Stimulated activated CD8-positive, alpha-beta memory T cell treated with anti-CD3 and anti-CD28 coated beads, Interleukin-15, amount 100 ng/mL, for 4 hours (primary cell): ENCODE measurements at places on chromosomes 7 and 10.

- DNase-seq: no peak
Observed at GRCh38 chr7:107989618-107990373, 13.2 kb downstream of the LAMB1 start.

DNA sequence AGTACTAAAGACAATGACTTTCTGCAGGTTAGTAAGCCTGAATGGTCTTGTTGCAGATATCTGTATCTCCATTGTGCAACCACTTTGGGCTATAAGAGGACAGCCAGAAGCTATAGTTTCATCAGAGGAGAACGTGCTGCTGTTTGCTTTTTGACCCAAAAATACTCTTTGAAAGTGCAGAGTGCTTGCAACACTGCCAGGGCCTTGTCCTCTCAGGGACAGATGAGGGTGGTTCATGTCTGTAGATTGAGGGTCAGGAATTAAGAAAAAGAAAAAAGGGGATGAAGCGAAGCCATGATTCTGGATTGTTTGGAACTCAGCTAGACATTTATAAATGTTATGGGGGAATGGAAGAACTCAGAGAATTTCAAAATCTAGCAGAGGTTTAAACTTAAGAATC, 212.5 kb downstream of the SEC23IP start:
- DNase-seq: no peak

DNA sequence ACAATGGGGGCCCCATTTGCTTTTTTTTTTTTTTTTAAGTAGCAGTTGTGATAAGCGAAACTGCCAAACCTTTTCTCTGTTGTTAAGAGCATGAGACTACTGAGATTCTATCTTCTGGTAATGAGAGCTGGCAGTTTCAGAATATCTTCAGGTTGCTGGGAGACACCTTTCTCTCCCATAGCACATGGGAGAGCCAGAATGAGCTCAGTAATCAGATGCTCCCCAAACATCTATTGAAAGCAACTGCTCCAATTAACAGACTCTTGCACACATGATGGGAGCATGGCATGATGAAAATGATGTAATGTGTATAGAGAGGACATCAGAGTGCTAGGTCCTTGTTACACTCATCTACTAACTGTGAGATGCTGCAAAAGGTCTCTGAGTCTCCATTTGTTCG, 18.8 kb downstream of the MYO3A start:
- no peak for DNase-seq

- no peak for DNase-seq
Observed at GRCh38 chr10:104230490-104230889, 1.7 kb downstream of the CFAP43 start.

GRCh38 chr10:12697764-12698163, 303.7 kb downstream of the CCDC3 start:
- no peak for DNase-seq

GRCh38 chr7:44709011-44709915, 39.4 kb upstream of the ZMIZ2 start:
- DNase-seq: no peak

- no peak for DNase-seq
Observed at GRCh38 chr10:84541289-84541637, 212.9 kb downstream of the CCSER2 start.

- no peak for DNase-seq
Observed at GRCh38 chr10:9869205-9869604, 1148.5 kb upstream of the CELF2 start.

- DNase-seq: no peak
Observed at GRCh38 chr7:121076350-121077164, 88.0 kb downstream of the CPED1 start.

DNA sequence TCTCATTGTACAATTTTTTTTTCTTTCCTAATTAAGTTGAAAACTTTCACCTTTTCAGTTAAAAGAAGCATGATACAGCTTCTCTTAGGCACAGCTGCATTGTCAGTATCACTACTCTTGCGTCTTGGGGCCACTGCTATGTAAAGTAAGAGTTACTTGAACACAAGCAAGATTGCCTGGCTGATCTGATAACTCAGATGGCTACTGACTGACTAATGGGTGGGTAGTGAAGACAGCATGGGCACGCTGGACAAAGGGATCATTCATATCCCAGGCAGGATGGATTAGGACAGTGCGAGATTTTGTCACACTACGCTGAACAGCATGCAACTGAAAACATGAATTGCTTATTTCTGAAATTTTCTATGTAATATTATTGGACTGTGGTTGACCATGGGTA, 11.6 kb upstream of the ADAMTS14 start:
- DNase-seq: no peak

DNA sequence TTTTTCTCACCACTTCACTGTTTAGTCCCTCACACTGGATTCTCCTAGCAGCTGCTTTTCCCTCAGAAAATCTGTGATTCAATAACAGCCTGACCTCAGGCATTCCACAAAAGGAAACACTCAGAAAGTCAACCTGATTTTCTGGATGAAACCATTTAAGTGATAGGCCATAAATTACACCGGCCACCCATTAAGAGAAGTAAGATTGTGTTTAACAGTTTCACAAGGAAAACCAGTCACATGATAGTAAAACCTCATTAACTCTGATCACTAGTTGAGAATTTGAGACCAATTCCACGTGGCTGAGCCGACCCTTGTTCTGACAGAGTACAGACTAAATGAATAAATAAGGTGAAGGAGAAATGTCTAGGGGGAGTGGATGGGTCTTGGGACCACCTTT, 7.7 kb downstream of the GRM8 start:
- DNase-seq: no peak

GRCh38 chr10:110074758-110075671, 67.2 kb downstream of the ADD3 start:
- no peak for DNase-seq

GRCh38 chr10:49734676-49735075, 27.4 kb downstream of the OGDHL start:
- no peak for DNase-seq

GRCh38 chr10:78327778-78328591, 294.3 kb downstream of the RPS24 start:
- no peak for DNase-seq

DNA sequence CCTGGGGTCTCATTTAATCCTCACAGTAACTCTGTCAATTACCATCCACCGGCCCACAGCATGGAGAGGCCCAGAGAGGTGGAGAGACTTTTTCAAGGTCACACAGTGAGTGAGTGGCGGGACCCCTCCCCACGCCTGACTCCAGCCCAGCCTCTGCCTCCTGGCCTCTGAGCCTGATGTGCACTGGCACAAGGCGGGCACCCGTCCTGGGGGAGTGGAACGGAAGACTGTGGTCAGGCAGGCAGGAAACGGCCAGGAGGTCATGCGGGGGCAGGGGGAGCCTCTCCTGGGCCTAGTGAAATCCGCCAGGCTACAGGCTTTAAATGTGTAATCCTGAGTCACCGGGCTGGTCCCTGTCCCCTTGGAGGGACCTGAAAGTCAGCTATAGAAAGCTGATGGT, 32.2 kb downstream of the ZCCHC24 start:
- DNase-seq: no peak

DNA sequence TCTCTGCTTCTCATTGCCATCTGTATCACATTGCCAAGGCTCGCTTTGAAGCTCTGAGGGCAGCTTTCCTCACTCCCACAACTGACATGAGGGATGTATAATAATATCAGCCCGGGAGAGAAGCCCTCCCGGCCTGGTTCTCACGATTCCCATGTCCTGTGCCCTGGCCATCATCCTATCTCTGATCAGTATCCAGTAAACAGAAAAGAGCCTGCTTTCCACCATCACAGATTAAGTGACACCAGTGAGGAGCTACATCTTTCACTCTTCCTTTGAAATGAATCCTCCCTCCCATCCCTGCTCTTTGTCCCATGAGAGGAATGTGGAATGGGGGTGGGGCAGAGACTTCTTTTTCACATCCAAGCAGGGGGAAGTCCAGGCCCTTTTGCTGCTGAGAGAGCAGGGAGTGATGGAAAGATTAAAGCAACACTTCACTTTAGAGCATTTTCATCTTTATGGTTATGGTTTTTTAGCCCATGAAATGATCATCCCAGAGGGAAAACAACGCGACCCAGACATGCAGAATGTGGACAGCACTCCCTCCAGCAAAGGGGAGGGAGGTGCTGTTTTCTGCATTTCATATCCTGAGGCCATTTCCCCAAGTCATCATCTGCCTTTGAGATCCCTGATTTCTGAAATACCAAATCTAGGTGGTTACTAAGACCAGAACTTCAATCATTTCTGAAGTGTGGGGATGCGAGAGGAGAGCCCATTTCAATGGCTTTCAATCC, 84.6 kb upstream of the LYZL1 start:
- no peak for DNase-seq

DNA sequence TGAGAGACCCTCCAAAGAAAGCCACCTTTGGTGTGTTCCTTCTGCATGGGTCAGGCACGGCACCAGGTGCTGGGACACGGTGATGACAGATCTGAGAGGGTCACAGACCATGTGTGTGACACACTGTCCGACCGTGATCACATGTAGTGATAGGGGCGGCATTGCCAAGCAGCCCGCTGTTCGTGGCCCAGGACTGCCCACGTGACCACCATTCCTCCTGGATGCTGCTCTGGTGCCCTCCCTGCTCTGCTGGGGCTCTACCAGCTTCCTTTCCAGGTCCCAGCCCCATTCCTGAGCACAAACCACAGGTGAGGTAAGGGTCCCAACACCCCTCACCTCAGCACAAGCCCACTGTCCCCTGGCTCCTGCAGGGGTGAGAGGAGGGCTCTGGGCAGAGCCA, 10.1 kb upstream of the SLC18A3 start:
- no peak for DNase-seq

DNA sequence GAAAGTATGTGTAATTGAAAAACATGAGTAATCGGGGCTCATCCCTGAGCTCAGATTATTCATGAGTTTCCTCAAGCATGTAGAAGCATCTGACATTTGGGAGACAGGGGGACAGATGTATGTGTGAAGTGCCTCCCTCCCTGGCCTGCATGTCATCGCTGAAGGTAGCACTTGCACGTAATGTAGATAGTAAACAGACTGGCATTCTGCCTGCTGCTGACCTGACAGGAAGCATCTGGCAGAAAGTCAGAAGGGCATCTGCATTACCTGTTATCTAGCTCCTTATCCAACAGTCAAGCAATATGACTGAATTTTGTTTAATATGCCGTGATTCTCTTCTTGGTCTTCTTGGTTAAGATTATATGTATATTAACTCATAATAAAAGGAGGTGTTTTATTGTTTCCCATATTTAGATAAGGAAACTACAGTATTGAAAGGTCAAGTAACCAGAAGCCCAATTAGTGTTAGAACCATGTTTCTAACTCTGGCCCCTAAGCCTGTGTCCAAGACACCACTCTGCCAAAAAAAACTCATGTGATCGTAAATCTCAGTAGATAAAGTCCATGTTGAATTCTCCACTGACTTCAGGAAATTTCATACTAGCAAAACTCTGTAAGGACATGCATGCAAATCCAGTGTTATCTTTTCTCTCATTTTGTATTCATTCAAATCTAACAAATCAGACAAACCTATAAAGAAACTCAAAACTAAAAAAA, 918.1 kb upstream of the MBL2 start:
- DNase-seq: no peak

GRCh38 chr10:110045772-110046171, 38.0 kb downstream of the ADD3 start:
- no peak for DNase-seq

DNA sequence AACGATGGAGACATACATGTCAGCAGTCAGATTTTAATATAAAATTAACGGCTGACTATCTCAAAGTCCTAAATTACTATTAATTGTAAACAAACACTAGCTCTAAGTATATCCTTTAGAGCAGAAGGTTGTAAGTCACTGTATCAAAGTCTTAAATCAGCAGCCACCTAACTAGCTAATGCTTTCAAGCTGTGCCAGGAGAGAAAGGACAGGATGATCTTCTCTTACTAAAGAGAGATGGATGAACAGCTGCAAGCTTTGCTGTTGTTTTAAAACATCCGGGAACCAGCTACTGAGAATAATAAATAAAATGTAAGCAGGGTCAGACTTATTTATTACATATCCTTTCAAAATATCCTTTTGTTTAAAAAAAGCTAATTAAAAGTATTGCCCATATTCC, 24.0 kb upstream of the ABLIM1 start:
- DNase-seq: no peak

DNA sequence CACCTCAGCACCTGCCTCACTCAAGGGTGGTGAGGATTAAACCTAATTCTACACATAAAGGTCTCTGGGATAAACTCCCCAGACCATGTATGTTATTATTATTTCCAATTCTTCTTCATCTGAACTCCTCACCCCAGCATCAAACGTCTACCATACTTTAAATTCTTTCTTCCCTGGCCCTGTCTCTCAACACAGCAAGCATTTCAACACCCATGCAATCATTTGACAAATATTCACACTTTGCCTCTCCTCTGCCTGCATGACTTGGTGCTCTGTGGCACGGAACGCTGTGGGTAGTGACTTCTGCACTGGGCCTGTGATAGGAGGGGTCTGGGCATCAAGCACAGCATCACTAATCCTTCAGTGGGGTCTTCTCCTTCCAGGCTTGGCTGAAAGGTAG, 490.8 kb downstream of the TNS3 start:
- DNase-seq: no peak

DNA sequence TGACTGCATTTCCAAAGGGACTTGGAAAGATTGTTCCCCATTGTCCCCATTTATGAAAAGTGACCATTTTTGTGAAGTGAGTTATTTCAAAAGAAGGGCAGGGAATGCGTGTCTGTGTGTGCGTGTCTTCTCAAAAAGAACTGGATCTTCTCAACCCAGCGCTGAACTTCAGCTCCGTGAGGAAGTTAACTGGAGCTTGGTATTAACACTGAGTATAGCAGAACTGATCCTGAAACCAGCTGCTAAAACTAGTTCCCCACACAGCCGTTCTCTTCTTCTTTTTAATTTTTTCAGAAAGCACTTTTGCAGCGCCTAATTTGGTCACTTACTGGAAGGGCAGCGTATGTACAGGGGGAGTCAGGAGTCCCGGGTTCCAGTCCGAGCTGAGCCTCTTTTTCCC, 45.8 kb upstream of the PLEKHA1 start:
- DNase-seq: no peak

- no peak for DNase-seq
Observed at GRCh38 chr7:108001764-108002725, 916 bp downstream of the LAMB1 start.

GRCh38 chr7:44193011-44193802, 4.0 kb upstream of the GCK start:
- no peak for DNase-seq

GRCh38 chr10:126012485-126012884, 116.1 kb downstream of the FANK1 start:
- no peak for DNase-seq

GRCh38 chr10:105973360-105973759, 1191.1 kb downstream of the SORCS1 start:
- no peak for DNase-seq

- no peak for DNase-seq
Observed at GRCh38 chr10:47317251-47317650, 5.0 kb upstream of the GDF2 start.
